ENCODE measurements at places on chromosomes 3 and 15.

DNA sequence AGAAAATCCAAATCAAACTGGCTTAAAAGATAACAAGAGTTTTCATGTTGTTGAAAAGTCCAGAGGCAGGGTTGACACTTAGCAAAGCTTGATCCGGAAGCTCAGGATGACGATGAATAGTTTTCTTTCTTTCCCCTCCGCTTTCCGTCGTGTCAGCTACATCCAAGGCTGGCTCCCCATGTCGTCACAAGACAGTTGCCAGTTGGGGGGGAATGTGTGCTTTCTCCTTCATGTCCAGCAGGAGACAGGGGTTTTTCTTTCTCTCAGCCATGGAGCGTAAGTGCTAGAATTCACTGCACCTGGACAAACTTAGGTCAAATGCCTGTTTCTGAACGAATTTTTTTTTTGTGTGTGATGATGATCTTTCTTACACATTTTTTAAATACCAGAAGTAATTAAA, 273.8 kb upstream of the RGMA start:
- DNase-seq: no peak

DNA sequence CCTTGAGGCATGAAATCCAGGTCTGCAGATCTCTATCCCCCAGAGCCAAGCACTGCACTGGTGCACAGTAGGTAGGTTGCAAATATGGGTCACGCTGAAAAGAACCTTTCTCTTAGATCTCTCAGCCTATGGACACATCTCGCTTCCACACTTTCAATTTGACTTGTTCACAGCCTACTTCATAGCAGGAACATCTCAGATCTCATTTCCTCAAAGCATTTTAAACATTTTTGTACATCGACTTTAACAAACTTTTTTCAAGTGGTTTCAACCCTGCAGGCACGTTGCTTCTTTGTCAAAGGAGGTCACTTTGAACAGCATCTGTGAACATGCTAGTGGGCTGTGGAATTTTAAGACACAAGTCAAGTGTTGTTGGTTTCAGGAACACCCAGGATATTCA, 76.0 kb downstream of the SLC12A8 start:
- DNase-seq: no peak

DNA sequence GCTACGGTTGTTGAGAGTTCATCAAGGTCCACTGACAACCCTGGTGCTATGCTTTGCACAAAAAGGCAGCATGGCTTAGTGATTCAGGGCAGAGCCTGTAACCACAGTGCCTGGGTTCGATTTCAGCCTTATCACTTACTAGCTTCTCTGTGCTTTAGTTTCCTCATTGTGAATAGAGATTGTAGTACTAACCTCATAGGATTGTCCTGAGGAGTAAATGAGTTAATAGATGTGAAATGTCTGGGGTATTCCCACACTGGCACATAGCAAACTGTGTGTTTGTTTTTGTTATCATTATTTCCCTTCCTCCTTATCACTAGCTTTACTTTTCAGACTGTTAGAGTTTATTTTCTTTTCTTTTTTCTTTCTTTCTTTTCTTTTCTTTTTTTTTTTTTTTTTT, 16.3 kb downstream of the CRTAP start:
- DNase-seq: no peak

DNA sequence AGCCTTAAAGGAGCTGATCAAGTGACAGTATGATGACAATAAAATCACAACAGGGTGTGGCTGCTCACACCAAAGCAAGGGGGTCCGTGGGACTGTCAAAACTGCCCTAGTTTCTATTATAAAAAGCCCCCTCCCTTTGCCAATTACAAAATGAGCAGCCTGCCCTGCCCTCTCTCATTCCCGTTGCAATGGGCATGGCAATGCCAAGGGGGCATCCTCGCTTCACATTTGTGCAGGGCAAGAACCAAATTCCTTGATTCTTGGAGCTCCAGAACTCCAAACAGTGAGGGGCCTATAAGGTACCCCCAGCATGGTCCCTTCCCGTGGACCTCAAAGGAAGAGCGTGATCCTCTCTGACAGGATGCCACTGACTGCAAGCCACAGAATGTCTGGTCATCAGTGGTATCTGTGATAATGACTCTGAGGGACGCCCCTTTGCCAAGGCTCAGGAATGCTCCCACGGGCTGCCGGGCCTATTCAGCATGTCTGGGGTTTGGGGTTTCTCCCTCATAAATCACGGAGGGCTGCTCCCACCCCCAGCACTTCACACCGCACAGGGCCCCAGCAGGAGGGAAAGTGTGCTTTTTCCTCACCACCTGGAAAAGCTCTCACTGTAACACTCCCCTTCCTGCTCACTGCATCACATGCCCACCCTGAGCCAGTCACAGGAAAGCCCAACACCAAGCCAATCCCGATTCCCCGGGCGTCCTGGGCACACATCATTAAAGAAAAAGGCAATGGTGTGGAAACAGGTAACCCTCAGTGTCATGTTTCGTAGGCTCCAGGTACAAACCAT, 105.1 kb upstream of the TRPM1 start:
- DNase-seq: no peak

GRCh38 chr15:64009798-64010261, 36.5 kb downstream of the DAPK2 start:
- no peak for DNase-seq

DNA sequence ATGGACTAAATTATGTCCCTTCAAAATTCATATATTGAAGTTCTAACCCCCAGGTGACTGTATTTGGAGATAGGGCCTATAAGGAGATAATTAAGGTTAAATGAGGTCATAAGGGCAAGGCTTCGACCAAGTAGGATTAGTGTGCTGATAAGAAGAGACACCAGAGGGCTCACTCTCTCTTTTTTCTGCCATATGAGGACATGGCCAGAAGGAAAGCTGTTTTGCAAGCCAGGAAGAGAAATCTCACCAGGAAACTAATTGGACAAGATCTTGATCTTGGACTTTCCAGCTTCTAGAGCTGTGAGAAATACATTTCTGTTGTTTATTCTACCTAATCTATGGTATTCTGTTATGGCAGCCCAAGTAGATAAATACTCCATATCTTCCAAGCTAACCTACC, 503.6 kb upstream of the NAALADL2 start:
- DNase-seq: no peak

DNA sequence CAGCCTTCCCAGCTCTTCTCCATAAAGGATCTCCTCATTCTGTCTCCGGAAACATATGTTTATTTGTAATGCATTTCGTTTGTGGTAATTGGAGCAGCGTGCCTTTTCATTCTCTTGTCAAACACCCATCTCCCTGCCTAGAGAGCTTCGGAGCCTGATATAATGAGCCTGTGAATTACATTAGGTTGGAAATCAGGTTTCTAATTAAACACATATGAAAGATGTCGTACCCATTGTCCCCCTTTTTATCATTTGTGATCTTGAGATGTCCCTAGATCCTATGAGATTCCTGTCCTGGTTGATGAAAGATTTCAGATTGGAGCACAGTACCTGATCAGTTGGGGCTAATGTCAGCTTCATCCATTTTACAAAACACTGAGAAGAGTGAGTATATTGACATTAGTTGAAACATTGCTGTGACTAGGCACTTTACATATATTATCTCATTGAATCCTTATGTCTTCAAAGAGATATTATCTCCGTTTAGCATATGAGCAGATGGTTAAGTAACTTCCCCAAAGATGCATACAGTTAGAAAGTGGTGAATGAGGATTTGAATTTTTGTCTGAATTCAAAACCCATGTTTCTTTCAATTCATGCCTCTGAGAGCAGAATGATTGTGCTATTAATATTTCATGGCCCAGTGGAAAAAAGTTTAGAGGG, 23.1 kb downstream of the SYN2 start:
- DNase-seq: no peak

DNA sequence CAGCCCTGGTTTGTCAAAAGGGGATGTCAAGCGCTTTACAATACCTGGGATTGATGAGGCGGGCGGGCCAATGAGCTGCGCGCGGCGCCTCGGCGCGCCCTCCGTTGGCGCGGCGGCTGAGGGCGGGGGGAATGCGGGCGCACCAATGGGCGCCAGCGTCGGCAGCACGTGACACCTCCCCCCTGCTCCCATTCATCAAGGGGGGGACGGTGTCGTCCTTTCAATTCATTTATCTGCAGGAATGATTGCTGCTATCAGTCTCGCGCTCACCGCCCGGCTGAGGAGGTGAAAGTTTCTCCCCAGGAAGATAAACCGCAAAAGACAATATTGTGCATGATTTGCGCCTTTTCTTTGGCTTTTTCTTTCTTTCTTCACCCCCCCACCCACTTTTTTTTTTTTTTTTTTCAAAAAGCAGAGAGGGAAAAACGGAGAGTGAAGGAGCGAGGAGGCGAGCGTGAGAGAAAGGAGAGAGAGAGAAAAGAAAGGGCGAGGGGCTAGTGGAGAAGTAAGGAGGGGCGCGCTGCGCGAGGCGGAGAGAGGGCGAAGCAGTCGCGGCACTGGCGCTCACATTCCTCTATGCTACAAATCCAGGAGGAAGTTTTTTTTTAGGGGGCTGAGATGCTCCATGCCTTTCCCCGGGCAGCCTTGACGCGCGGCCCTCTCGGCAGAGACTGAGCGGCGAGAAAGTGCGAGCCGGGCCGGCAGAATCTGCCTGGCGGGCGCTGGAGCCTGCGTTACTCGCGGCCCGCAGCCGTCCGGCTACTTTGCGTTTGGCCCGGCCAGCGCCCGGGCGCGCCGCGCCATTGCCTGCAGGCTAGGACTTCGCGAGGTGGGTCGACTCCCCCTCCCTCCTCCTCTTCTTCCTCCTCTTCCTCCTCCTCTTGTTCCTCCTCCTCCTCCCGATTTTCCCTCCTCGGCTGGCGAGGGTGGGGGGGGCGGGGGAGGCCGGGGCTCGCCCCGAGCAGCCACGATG, at the start of gene ZIC1:
Gene ZIC1, plus strand, starts transcription at position 223 of the 973 bp plus-strand sequence. Its CDS starts 748 bp downstream, at position 971.
- no peak for DNase-seq

Data from GM20000 (cell line).